ENCODE measurements at places on chromosomes 6 and 20.

GRCh38 chr20:2469991-2470422 is 582 bp downstream of the SNRPB start:
- peak; percentile 37 for DNase-seq

DNA sequence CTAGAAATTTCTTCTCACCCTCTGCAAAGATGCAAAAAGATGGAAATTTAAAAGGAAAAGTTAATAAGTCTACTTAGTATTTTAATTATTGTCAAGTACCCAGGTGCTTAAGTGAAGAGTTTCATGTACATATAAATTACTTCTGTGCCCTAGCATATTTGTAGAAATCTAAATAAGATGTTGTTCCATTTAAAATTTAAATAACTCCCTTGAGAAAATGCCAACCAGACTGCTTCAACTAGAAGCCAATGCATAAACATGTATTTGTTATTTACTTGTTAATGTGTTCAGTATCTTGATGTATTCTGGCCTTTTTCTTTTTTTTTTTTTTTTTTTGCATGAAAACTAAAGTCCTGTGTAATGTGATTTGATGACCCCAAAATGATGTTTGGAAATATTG is 6.3 kb upstream of the TMEM244 start:
- no peak for DNase-seq

GRCh38 chr6:151101816-151102694 is 137.7 kb upstream of the AKAP12 start:
- DNase-seq, result no peak

DNA sequence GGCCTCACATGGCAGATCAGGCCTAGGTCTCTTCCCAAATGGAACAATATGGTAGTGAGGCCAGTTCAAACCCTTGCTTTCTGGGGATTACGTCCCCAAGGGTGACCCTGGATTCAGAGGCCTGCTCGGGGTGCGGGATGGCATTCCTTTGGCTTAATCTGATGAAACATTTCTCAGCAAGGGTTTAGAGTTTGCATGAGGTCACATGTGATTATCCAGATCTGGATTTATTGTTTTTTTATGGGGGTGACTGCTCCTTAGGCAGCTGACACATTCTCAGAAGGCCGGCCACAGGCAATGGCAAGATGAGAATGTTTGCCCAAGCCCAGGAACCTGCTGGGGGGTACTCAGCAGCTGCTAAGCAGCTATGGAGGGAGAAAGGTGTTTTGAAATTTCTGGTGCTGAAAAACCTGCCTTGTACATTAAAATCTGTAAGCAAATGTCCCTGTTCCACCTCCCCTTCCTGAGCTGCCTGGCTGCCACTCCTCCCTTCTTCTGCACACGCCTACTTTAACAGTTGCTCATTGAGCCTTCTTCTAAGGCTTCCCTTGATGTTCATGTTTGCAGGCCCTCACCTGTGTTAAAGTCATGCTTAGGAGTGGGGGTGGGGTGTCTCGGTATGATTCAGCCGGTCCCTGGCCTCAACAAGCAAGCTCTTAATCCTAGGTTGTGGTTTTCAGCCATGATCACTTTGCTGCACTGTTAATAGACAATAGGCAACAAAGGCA is 37.9 kb upstream of the FUCA2 start:
- no peak for DNase-seq

DNA sequence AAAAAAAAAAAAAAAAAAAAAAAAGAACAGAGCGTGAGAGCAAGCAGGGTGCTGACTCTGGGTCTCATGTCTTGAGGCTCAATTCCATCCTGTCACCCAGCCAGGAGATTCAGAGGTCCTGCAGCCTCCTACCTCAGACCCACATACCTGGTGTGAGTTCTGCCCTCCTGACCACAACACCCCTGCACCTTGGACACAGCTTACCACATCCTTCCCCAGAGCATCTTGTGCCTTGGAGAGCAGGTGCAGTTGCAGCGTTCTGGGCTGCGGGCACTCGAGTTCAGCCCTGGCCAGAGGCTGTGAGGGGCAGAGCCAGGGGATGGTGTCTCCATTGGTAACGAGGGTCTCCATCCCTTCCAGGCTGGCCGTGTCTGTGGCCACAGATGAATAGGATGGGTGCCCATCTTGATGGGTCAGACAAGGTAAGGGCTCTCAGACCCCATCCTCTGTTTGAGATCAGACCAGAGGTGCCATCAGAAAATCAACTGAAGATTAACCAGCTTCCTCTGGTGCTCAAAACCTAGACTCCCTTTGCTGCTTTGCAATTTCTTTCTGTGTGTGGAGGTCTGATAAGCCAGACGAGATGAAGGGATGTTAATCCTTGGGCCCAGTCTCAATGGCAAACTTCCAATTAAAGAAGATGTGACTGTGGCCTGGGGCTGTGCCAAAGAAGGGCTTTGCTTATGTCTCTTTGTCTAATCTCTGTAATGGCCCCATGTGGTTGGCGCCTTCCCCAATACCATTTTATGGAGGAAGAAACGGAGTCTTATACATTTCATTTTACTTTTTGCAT is 14.7 kb upstream of the ZNF831 start:
- DNase-seq, result no peak

DNA sequence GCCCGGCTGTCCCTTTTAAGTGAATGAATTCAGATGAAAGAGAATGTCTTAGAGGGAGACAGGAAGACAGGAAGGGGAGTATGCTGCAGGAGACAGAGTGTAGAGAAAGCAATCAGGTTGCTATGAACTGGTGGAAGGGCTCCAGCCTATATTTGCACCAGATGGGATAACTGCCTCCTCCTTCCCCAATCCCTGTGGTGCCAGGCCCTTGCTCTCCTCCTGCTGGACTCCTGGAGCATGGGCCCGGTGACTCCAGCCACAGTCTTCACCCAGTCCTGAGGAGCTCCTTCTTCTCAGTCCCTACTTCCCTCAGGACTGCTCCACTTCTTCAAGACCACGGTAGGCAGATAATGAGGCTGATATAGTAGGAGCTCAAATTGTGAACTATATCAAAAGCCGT is 91.8 kb downstream of the TMEM200A start:
- no peak for DNase-seq

DNA sequence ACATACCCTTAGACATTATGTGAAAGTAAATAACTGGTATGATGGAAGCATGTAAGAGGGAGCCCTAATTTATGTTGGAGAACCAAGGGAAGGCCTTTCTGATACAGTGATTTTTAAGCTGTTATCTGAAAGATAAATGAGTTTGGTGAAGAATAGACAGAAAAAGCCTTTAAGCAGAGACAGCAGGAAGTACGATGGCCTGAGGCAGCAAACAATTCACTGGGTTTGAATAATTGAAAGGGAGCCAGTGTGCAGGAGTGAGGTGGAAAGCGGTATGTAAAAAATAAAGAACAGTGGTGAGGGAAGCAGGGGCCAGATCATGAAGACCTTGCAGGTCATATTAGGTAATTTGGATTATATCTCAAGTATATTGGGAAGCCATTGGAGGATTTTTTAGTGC is 4.1 kb upstream of the RAB23 start:
- no peak for DNase-seq

DNA sequence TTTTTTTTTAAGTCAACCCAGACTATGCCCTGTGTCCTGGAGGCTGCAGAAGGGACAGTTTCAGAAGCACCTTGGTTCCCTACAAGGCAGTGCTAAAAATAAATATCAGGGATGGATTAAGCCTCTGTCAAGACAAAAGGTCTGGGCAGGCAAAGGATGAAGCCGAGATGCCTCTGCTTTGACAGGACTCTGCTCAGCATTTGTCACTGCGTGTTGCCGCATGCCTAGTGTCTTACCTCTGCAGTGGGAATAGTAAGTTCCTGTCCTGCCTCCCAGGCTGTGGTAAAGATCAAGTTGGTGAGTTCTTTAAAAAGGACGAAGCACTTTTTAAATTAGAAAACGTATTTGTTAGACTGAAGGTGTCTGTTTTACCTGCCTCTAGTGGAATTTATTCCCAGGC is 15.1 kb downstream of the AAR2 start:
- no peak for DNase-seq

- no peak for DNase-seq
Observed at GRCh38 chr6:108336971-108337370, 42.1 kb downstream of the AFG1L start.

DNA sequence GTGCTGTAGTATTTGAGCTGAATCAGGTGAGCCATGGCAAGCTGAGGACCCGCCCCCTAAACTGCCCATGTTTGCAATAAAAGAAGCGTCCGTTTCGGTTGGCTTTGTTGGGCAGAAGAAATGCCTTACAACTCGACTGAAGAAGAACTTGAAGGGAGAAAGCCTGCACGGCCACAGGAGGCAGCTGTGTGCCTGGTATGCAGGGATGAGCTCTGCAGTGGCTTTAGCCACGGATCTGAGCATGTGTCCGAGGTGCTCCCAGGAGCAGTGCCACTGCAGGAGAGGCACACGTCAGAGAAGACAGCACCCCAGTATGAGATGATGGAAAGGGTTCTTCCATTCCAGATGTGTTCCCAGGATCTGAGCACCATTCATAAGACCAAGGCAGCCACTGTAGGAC is 23.5 kb downstream of the KIZ start:
- no peak for DNase-seq

- DNase-seq, result no peak
Observed at GRCh38 chr20:10832141-10832540, 158.3 kb upstream of the JAG1 start.

GRCh38 chr6:23775127-23775526 is 350.9 kb upstream of the NRSN1 start:
- no peak for DNase-seq

- no peak for DNase-seq
Observed at GRCh38 chr6:146850981-146851380, 252.2 kb downstream of the ADGB start.

DNA sequence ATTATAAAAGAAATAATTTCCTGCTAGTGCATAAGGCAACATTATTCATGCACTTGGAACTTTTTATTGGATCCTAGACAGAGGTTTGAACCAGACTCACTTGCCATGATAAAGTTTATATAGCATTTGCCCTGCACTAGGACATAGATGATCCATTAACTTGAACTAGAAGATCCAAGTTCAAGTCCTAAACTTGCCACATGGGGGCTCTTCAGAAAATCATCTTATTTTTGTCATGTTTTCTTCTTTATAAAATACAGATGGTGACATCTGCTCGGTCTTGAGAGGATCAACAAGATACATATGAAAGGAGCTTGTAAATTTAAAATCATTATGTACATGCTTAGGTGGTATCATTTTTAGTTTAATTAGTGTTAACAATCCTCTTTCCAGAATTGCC is 94.5 kb downstream of the SIM1 start:
- DNase-seq, result no peak

- DNase-seq, result no peak
Observed at GRCh38 chr20:10179574-10180298, 38.9 kb upstream of the SNAP25 start.

GRCh38 chr6:69948479-69949114 is 82.2 kb downstream of the COL19A1 start:
- no peak for DNase-seq

DNA sequence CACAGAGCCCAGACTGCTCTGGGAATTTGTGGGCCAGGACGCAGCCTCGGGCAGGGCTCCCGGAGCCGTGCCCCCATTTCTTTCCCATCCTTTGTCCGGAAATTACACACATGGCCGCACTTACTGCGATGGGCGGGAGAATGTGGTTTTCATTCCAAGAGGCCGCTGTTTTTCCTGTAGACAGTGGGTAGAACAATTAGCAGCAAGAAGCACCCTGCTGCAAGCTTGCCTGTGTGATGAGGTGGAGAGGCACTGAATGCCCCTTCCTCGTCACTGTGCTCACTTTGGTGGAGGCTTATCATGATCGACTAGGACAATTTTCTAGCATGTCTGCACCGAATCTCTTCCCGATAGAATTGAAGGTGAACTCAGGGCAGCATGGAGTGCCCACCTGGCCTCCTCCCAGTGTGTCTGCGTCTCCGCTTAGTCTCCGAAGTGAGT is 102.8 kb downstream of the DACT2 start:
- no peak for DNase-seq

DNA sequence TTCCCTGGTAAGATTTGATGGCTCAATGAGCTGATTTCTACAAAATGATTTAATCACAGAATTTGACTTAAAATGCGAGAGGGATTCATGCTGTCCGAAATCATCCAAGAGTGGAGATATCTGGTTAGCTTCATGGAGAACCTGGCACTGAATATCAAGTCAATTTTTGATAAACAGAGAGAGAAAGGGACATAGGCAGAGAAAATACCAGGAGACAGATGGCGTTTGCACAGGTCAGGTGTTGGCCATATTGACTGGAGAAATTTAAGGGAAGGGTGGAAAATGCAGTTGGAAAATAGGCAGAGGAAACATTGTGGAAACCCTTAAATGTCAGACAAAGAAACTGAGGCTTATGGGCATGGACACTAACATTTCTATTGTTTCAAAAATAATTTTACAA is 47.0 kb downstream of the BCAS1 start:
- DNase-seq, result no peak

GRCh38 chr6:156662025-156662445 is 115.1 kb upstream of the ARID1B start:
- DNase-seq, result no peak

DNA sequence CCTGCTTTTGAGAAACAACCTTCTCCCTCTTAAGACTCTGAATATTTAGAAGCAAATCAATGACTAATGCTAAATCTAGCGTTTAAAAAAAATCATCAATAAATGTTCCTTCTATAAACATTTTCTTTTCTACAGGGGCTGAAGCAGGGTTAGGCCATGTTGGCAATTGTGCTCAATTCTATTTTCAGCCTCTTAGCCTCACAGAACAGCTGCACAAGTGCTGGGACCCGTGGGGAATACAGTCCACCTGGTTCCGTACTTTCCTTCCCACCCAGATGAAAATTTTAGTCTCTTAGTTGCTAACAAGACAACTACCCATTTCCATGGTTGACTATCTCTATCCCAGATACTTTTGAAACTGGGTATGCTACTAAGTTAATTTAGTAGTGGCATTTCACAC is 138.6 kb downstream of the RPS12 start:
- DNase-seq, result no peak

DNA sequence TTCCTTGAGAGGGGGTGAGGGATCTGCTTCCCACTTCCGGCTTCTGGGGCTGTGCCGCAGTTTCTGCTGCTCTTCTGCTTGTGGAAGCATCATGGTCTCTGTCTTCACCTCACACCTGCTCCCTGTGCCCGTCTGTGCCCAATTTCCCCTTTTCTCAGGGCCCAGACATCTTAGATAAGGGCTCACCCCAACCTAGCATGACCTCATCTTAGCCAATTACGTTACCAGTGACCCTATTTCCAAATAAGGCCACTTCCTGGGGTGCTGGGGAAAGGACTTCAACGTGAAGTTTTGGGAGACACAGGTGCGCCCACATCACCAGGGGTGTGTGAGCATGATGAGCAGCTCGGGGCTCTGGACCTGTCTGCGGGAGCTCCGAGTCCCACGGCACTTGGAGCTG is 20.7 kb upstream of the RBBP8NL start:
- DNase-seq, result no peak

- no peak for DNase-seq
Observed at GRCh38 chr20:21395666-21396598, 1.4 kb downstream of the NKX2-4 start.

GRCh38 chr6:22667855-22668254 is 98.5 kb downstream of the HDGFL1 start:
- DNase-seq, result no peak

All from stimulated activated CD4-positive, alpha-beta T cell treated with anti-CD3 and anti-CD28 coated beads, TNF-alpha, amount 100 ng/mL, for 24 hours (primary cell).